Mesothelial cell of epicardium (in vitro differentiated cells): ENCODE measurements at places on chromosomes 16 and 17. TPM values are rescaled to one million over a fixed set of nuclear protein-coding genes. Genes with fewer than 3 reads are reported as not detected.

PMFBP1 gene
- 3.7 to 5.7 TPM (median 4.9 TPM) in 3 replicates for total RNA-seq

CNOT1 gene
- total RNA-seq = 194 to 213 TPM (median 204 TPM) in 3 replicates

TEKT5 gene
- 0.64 to 1.1 TPM (median 1.0 TPM) in 3 replicates for total RNA-seq

CBX1 gene
- total RNA-seq = 142 to 145 TPM (median 143 TPM) in 3 replicates

SCNN1B gene
- total RNA-seq = not detected in 3 replicates

IRX6 gene
- total RNA-seq = 0.34 to 0.44 TPM (median 0.38 TPM) in 3 replicates

DNA sequence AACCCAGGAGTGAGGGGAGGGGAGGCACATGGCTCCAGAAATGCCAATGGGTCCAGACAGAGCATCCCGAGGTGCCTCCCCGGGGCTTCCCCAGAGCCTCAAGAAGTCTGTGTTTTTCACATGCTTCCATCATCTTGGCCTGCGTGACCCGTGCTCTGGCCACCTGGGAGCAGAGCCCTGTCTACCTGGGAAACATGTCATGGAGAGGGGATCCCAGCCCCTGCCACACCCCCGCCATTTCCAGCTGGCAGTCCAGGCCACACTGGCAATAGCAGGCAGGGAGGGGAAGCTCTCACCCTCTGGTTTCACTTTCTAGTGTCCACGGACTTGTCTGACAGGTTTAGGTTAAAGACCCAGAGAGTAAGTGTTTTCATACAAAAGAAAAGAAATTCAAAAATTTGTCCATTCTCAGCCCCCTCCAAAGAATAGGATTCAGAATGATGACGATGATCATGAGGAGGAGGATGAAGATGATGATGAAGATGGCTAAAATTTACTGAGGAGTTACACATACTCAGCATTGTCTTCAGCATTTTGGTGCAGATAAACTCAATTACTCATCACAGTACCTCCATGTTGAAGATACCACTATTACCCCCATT is 9.0 kb downstream of the SMIM5 start:
- peak overlapping the region; percentile 90 for H3K27ac ChIP-seq
- H3K4me1 ChIP-seq = peaks cover 40% of the 10 kb centered on the region
- no peaks in the 10 kb centered on the region for H3K36me3 ChIP-seq
- DNase-seq = no peak
- H3K27me3 ChIP-seq = no peaks in the 10 kb centered on the region
- no peak overlapping the region for H3K4me3 ChIP-seq

DNA sequence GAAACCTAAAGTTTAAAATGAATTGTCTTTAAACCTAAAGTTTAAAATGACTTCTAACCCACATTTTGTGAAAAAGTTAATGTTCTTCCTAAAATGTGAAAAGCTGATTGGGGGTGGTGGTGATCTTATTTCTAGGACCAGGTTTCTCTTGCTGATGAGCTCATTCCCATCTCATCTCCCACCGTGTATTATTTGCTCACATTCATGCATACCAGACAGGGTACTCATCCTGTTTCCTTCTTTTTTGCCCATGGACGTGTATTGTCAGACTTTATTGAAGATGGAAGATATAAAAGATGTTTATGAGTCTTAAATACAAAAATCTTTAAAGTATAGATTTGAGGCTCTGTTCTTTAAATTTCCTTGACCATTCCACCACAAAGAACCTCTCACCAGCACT is 70.1 kb upstream of the MPHOSPH6 start:
- no peak for DNase-seq
- H3K4me3 ChIP-seq = no peak overlapping the region
- no peak overlapping the region for H3K27ac ChIP-seq
- peaks cover 73% of the 10 kb centered on the region for H3K27me3 ChIP-seq
- H3K4me1 ChIP-seq = no peaks in the 10 kb centered on the region

- H3K27me3 ChIP-seq = no peaks in the 10 kb centered on the region
- DNase-seq = no peak
- no peak overlapping the region for H3K4me3 ChIP-seq
- H3K4me1 ChIP-seq = no peaks in the 10 kb centered on the region
- H3K36me3 ChIP-seq = peaks cover 37% of the 10 kb centered on the region
Observed at GRCh38 chr16:11696266-11697012, 28.2 kb downstream of the SNN start.

- no peaks in the 10 kb centered on the region for H3K4me1 ChIP-seq
- H3K4me3 ChIP-seq = no peak overlapping the region
- no peaks in the 10 kb centered on the region for H3K27me3 ChIP-seq
- peaks cover 25% of the 10 kb centered on the region for H3K36me3 ChIP-seq
Observed at GRCh38 chr16:74633686-74634085, 26.8 kb upstream of the GLG1 start.

GRCh38 chr16:68186877-68187276 is 49.0 kb downstream of the ESRP2 start:
- H3K27me3 ChIP-seq = no peaks in the 10 kb centered on the region
- no peak overlapping the region for H3K27ac ChIP-seq
- H3K36me3 ChIP-seq = peaks cover 49% of the 10 kb centered on the region
- no peaks in the 10 kb centered on the region for H3K4me1 ChIP-seq
- DNase-seq = no peak

DNA sequence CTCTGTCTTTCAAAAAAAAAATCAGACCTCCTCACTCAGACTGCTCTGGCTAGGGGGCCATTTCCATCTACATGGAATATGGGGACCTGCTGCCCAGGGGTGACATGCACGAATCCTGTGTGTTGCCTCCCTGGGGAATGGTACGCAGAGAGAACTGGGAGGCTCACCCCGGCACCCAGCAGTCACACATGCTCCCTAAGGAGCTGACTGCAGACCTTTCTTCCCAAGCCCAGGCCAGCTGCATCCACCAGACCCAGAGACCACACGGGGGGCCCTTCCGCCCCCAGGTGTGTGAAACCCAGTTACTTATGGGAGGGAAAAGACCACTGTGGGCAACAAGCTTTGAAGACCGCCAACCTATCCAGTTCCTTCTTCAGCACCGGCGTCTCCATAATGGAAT is 7.2 kb upstream of the NLRC3 start:
- no peak overlapping the region for H3K4me3 ChIP-seq
- H3K4me1 ChIP-seq = peaks cover 11% of the 10 kb centered on the region
- H3K27me3 ChIP-seq = no peaks in the 10 kb centered on the region
- peaks cover 24% of the 10 kb centered on the region for H3K36me3 ChIP-seq
- no peak overlapping the region for H3K27ac ChIP-seq
- DNase-seq = no peak

GRCh38 chr17:42428141-42428944 is 5.3 kb upstream of the CAVIN1 start:
- peaks cover 29% of the 10 kb centered on the region for H3K4me1 ChIP-seq
- no peak overlapping the region for H3K4me3 ChIP-seq
- DNase-seq = no peak
- peaks cover 3% of the 10 kb centered on the region for H3K27me3 ChIP-seq

DNA sequence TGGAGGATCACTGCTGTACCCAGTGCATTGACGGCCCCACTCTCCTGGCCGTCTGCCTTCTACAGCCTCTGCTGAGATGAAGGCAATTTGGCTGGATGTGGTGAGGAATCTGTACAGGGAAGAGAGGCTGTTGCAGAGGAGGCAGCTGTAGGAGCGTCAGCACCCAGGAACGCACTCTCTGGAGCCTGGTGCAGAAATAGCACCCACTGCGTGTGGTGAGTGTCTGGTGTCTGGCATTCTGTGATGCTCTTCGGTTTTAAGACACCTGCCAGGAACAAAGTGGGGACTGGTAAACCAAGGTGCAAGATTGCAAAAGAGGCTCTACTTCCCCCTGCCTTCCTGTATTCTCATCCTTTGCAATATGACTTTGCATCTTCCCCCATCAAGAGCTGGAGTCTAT is 187.5 kb upstream of the SDK2 start:
- H3K27ac ChIP-seq = no peak overlapping the region
- H3K27me3 ChIP-seq = peaks cover 84% of the 10 kb centered on the region
- peaks cover 2% of the 10 kb centered on the region for H3K4me1 ChIP-seq
- H3K36me3 ChIP-seq = no peaks in the 10 kb centered on the region
- no peak overlapping the region for H3K4me3 ChIP-seq

- peaks cover 69% of the 10 kb centered on the region for H3K4me1 ChIP-seq
- peaks cover 8% of the 10 kb centered on the region for H3K36me3 ChIP-seq
- H3K4me3 ChIP-seq = peak overlapping the region; percentile 49
- no peak for DNase-seq
- H3K27ac ChIP-seq = peak overlapping the region; percentile 99
Observed at GRCh38 chr17:78356101-78356713, 3.7 kb downstream of the SOCS3 start.

GRCh38 chr17:77291591-77292386 is 151.0 kb downstream of the SEC14L1 start:
- peaks cover 26% of the 10 kb centered on the region for H3K4me1 ChIP-seq
- H3K4me3 ChIP-seq = no peak overlapping the region
- no peaks in the 10 kb centered on the region for H3K27me3 ChIP-seq
- no peaks in the 10 kb centered on the region for H3K36me3 ChIP-seq
- H3K27ac ChIP-seq = no peak overlapping the region
- no peak for DNase-seq
